Aortic smooth muscle cell (primary cell): ENCODE measurements at places on chromosomes 16 and 17. TPM values are rescaled to one million over a fixed set of nuclear protein-coding genes. Genes with fewer than 3 reads are reported as not detected.

Gene CCL13
- not detected in 2 replicates for total RNA-seq

Gene CDH16
- not detected in 2 replicates for total RNA-seq

Gene OTOP2
- not detected in 2 replicates for total RNA-seq

Gene CHST5
- total RNA-seq, result 0.13 TPM in 1 of 2 replicates, not detected in the other

Gene CHAD
- total RNA-seq, result not detected in 2 replicates

Gene CACNG1
- total RNA-seq, result not detected in 2 replicates

Gene NUTF2
- 119 and 132 TPM in 2 replicates for total RNA-seq

Gene RND2
- 0.12 and 0.13 TPM in 2 replicates for total RNA-seq

Gene HOXB9
- not detected in 2 replicates for total RNA-seq
